ENCODE measurements at places on chromosomes 13 and 19. TPM values are rescaled to one million over a fixed set of nuclear protein-coding genes. Genes with fewer than 3 reads are reported as not detected.

FGF14 gene
- not detected for total RNA-seq

ATP1A3 gene
- 0.87 TPM for total RNA-seq

GDF15 gene
- total RNA-seq, result 376 TPM

KLK3 gene
- not detected for total RNA-seq

C5AR2 gene
- total RNA-seq, result not detected

ADGRE2 gene
- 0.83 TPM for total RNA-seq

ZNF653 gene
- 5.2 TPM for total RNA-seq

ONECUT3 gene
- total RNA-seq, result 0.09 TPM

PPM1N gene
- total RNA-seq, result 1.3 TPM

ZNF221 gene
- total RNA-seq, result 9.3 TPM

POLR1G gene
- total RNA-seq, result 11.7 TPM

PBX4 gene
- total RNA-seq, result 5.2 TPM

FGF21 gene
- total RNA-seq, result not detected

NALCN gene
- total RNA-seq, result 4.5 TPM

ZFR2 gene
- total RNA-seq, result not detected

POSTN gene
- total RNA-seq, result 20.0 TPM

NBEA gene
- total RNA-seq, result 0.43 TPM

SMIM44 gene
- total RNA-seq, result not detected

CNMD gene
- not detected for total RNA-seq

FXYD3 gene
- total RNA-seq, result 344 TPM
